Stimulated activated naive CD4-positive, alpha-beta T cell treated with Interleukin-2 at 50 U/mL for 16 hours (primary cell): ENCODE measurements at places on chromosomes 1 and 21.
A peak's percentile ranks its signal among the peaks of the same experiment; 100 is the strongest.

- no peak for DNase-seq
Observed at GRCh38 chr21:27258742-27259448, 292.0 kb upstream of the ADAMTS5 start.

GRCh38 chr1:112308716-112309115 is 87.3 kb upstream of the CTTNBP2NL start:
- no peak for DNase-seq

- DNase-seq, result no peak
Observed at GRCh38 chr1:97392701-97393100, 528.1 kb downstream of the DPYD start.

DNA sequence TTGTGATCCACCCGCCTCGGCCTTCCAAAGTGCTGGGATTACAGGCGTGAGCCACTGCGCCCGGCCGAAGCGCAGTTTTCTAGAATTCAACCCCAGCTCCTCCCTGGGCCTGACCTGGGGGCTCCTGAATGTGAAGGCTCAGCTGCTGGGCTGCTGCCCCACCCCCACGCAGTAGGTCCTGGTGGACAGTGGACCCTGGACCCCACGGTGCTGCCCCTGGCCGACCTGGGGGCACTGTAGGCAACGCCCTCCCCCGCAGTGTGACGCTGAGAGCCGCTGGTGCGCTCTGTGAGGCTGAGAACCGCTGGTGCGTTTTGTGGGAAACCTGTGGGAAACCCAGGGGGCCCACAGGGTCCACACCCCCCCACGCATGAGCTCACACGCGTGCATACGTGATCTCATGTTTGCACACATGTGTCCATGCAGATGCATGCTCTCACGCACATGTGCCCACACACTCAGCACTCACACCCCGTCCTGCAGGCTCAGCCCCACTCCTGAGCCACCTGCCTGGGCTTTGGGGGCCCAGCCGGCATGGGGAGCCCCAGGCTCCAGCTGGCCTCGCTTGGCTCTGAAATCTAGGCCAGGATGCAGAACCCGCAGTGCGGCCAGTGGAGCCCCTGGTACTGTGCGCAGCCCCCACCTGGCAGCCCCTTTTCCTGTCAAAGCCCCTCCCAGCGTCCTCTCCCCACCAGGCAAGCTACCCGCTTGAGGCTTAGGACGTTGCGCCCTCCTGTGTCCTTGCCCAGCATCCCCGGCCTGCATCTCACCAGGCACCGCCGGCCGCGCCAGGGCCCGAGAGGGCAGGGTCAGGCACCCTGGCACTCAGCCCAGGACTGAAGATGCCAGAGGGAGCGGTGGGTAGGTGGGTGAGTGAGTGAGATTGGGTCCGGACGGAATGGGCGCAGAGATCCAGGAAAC is 67.7 kb downstream of the COL18A1 start:
- DNase-seq, result no peak

DNA sequence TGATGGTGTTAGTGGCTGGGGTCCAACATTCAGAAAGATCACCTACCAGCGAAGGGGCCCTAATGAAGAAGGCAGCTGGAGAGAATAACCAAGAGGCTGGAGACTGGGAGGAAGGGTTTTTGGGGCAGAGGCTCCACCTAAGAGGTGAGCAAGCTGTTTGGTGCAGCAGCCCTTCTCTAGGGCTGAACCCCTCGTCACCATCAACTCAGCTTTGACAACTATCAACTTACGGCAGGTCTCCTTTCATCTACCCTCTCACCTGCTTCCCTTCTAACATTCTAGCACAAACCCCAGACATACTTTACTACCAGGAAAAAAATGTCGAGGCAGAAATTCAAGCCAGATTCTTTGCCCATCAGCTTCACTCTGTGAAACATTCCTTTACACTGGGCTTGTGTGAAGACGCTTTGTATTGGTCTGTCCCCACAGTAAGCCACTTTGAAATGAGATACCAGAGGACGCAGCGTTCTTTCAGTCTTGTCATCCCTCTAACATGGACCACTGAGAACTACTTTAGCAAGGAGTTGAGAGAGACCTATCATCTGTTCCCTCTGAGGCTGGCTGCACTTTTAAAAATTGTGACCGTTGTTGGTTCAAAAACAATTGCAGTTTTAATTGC is 84.6 kb downstream of the RAVER2 start:
- DNase-seq, result no peak

- peak; percentile 29 for DNase-seq
Observed at GRCh38 chr21:25568246-25568645, 39.0 kb downstream of the MRPL39 start.

- DNase-seq, result no peak
Observed at GRCh38 chr1:147515045-147515869, 26.0 kb upstream of the BCL9 start.

GRCh38 chr1:85628791-85629531 is 48.4 kb downstream of the CCN1 start:
- DNase-seq, result no peak

- no peak for DNase-seq
Observed at GRCh38 chr1:234216116-234216703, 157.0 kb upstream of the COA6 start.

GRCh38 chr1:7103361-7103782 is 318.1 kb downstream of the CAMTA1 start:
- DNase-seq, result no peak

GRCh38 chr1:200269256-200269655 is 140.6 kb downstream of the ZNF281 start:
- DNase-seq, result no peak

DNA sequence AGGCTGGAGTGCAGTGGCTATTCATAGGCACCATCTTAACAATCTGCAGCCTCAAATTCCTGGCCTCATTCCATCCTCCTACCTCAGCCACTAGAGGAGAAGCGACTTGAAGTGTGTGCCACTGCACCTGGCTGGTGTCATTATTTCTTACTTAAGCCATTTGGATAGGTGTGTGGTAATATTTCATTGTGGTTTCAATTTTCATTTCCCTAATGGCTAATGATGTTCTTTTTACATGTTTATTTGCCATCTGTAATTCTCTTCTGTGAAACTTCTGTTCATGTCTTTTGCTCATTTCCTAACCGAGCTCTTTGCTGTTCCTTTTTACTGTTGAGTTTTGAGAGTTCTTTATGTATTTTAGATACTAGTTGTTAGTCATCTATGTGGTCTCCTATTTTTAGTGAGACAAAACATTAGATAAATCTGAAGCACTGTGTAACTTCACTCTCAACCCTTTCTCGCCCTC is 66.8 kb downstream of the SLC27A3 start:
- DNase-seq, result no peak

DNA sequence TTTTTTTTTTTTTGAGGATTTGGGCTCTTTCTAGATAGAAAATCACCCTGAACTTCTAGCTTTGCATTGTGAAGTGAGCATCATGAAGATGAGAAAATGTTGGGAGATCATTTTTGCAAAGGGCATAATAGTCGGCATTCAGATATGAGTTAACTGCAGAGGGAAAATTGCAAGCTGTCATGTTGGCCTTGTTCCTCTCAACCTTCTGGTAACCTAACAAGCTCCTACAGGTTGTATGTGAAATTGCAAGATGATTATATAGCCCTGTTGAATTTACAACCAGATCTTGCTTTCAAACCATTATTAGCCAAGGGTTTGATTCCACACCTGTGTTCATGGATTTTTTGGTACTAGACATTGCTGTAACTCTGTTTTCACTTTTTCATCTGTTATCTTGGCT is 2.2 kb downstream of the ELOA start:
- no peak for DNase-seq

- no peak for DNase-seq
Observed at GRCh38 chr21:44723177-44724131, 12.1 kb upstream of the TSPEAR start.

DNA sequence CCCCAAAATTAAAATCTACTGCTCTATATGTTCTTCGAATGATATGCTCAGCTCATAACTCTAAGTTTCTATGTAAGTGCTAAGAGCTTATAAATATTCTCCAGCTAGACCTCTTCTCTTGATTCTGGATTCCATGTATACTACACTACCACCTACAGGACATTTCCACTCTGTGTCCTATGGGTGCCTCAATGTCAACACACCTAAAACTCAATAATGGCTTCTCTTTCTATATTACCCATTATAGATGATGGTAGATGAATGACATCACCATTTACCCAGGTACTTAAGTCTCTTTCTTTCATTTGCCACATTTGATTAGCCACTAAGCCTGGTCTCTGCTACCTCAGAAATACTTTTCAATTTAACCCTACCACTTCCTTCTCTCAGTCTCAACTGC is 41.3 kb downstream of the TBX19 start:
- DNase-seq, result no peak

DNA sequence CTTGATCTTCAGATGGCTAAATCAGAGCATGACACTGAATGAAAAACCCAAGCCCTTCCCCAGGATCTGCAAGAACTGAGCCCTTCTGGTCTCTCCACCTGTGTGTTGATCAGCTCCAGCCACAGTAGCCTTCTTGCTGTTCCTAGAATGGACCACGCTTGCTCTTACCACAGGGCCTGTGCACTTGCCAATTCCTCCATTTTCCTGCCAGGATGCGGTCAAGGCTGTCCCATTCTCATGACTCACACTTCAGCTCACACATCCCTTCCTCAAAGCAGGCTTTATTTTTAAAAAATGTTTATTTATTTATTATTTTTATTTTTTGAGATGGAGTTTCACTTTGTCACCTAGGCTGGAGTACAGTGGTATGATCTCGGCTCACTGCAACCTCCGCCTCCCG is 43.6 kb upstream of the GRHL3 start:
- DNase-seq, result no peak

GRCh38 chr21:25569084-25569483 is 38.2 kb downstream of the MRPL39 start:
- no peak for DNase-seq

DNA sequence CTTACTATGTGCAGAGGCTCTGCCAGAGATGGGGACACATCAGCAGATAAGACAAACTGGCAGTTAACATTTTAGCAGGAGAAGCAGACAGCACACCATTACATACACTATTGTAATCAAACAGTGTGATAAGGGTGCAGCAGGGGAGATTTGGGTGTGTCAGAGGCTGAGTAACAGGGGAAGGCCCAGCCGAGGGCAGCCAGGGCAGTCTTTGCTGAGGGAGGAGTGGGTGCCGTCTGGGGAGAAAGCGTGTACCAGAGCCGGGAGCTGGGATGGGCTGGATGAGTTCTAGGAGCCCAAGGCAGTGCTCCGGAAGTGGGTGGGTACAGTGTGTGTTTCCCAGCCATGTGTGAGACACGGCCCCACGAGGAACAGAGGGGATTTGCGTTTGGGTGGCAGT is 31.2 kb downstream of the KCNA10 start:
- no peak for DNase-seq

- DNase-seq, result no peak
Observed at GRCh38 chr1:228109962-228110488, 926 bp upstream of the MRPL55 start.

- no peak for DNase-seq
Observed at GRCh38 chr1:3139871-3140361, 70.9 kb downstream of the PRDM16 start.

DNA sequence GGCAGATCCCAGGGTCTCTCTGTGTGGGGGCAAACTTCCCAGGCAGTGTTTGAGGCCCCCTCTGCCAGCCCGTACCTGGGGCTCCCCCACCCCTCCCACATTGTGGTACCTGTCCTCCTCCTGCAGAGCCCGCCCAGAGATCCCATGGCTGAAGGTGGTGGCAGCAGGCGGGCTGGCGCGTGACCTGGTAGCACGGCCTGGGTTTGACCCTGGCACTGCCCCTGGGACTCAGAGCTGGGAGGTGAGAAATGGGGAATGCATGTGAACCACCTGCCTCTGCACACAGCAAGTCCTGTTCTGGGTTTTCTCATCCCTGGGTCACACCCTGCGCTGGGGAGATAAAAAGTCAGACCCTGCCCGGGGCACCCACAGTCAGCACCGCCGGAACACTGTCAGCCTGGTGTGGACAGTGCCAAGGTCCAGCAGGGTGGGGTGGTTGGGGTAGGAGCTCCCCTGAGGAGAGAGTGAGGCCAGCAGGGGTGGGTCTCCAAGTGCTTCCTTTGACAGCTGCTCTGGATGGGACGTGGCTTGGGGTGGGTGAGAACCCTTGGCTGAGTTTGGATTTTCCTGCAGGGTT is 11.8 kb downstream of the AGRN start:
- DNase-seq, result no peak

DNA sequence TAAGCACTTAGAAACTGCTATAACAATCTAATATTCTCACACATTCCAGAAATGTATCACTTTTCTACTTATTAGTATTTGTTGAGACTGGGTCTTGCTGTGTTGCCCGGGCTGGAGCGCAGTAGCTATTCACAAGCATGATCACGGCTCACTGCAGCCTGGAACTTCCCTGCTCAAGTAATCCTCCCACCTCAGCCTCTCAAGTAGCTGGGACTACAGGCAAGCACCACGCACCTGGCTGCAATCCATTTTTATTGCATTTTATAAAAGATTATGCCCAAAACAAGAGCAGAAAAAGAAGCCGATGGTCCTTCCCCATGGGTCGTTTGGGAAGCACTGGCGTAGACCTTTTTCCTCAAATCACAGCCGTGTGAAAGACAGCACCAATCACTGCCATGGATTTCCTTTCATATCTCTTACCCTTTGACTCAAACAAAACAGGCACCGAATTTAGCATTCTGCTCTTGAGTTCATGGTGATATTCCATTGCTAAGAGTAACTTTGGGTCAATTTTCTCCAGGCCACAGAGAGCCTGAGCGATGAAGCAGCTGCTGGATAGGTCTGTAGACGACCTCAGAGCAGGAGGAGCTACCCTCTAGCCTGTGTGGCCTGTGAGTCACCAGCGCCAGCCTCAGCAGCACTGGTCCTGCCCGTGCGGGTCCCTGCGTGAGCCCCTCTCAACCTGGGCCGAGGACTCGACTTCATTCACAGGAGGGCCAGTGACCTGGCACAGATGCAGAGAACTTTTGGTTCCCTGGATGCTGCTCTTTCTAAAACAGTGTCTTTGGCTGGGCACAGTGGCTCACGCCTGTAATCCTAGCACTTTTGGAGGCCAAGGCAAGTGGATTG is 80.8 kb downstream of the PIK3CD start:
- DNase-seq, result no peak

GRCh38 chr1:6513320-6513801 is 21.9 kb upstream of the PLEKHG5 start:
- no peak for DNase-seq

DNA sequence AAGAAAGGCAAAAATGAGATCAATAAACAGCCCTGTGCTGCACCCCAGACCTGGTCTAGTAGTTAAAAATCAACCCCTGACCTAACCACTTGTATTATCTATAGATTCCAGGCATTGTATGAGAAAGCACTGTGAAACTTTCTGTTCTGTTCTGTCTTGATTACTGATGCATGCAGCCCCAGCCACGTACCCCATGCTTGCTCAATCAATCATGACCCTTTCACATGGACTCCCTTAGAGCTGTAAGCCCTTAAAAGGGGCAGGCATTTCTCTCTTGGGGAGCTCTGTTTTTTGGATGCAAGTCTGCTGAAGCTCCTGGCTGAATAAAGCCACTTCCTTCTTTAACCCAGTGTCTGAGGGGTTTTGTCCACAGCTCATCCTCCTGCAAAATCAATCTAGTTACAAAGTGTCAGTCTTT is 24.2 kb upstream of the CD34 start:
- DNase-seq, result no peak
